Colonic mucosa (tissue), 4 donors: ENCODE measurements at places on chromosomes 11 and 22. TPM values are rescaled to one million over a fixed set of nuclear protein-coding genes. Genes with fewer than 3 reads are reported as not detected.
A peak's percentile ranks its signal among the peaks of the same experiment; 100 is the strongest.

PANX2 gene
- total RNA-seq: not detected

SPECC1L gene
- 45.3 TPM for total RNA-seq

E2F8 gene
- total RNA-seq: 5.5 TPM

OR5B21 gene
- total RNA-seq: not detected

FAM180B gene
- total RNA-seq: not detected

DCHS1 gene
- total RNA-seq: 4.7 TPM

FADS2 gene
- total RNA-seq: 13.9 TPM

SPINDOC gene
- 11.8 TPM for total RNA-seq

CLCF1 gene
- 4.0 TPM for total RNA-seq

CEND1 gene
- total RNA-seq: 0.40 TPM

OVCH2 gene
- not detected for total RNA-seq

MS4A12 gene
- total RNA-seq: 445 TPM

TMEM191B gene
- 3.3 TPM for total RNA-seq

- peak; percentile 77 for DNase-seq
- peak overlapping the region; percentile 99 for H3K27ac ChIP-seq
- peaks cover 14% of the 10 kb centered on the region for H3K4me1 ChIP-seq
Observed at GRCh38 chr11:64316672-64317324, 561 bp downstream of the TRMT112 start.

DNA sequence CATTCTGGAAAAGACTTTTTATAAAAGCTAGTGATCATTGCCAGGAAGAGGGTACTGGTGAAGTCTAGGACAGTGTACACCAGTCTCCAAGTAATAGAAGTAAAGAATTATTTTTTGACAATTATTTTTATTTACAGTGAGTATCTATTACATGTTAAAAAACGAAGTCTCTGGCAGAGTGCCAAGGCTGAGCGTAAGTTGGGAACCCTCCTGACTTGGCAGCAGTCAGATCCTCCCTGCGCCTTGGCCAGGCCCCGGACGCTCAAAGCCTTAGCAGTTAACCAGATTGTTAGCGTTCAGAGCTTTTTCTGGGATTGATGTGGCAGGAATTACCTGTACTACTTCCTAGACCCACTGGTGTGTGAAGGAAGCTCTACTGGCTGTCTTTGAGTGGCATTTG, 38.1 kb upstream of the CTTN start:
- H3K4me1 ChIP-seq: no peaks in the 10 kb centered on the region
- H3K36me3 ChIP-seq: peaks cover 31% of the 10 kb centered on the region
- H3K4me3 ChIP-seq: no peak overlapping the region
- no peak for DNase-seq

DNA sequence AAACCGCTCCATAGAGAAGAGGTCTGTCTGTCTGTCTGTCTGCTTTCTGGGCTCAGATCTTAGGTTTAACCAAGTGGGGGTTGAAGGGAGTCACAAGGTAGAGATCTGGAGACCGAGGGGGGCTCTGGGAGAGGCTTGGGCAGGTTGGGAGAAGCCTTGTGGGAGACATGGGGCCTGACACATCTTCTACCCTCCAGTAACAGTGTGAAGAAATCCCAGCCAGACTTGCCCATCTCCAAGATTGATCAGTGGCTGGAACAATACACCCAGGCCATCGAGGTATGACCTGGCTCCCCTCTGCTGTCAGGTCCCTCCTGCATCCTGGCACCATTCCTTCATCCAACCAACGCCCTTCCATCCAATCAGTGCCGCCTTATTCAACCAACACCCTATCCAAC, 7.4 kb downstream of the PRR33 start:
- H3K4me1 ChIP-seq: no peaks in the 10 kb centered on the region
- DNase-seq: no peak
- no peaks in the 10 kb centered on the region for H3K36me3 ChIP-seq
- H3K27ac ChIP-seq: no peak overlapping the region
- H3K27me3 ChIP-seq: no peaks in the 10 kb centered on the region
- no peak overlapping the region for H3K4me3 ChIP-seq

DNA sequence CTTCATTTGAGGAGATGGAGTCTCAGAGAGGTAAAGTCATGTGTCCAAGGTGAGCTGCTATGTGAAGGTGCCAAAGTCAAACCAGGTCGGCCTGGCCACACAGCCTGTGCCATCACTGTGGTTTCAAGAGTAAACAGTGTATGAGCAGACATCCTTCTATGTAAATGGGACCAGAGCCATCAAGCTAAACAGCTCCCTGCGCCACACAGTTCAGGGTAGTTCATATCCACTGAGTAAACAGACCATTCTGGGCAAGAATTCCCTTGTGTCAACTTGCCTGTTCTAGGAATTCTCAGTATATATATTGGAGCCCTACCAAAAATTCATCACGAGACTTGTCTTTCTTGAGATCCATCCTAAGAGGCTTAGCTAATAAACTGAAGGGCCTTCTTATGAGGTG, 77.5 kb downstream of the AMOTL1 start:
- H3K36me3 ChIP-seq: no peaks in the 10 kb centered on the region
- no peak for DNase-seq
- H3K4me3 ChIP-seq: no peak overlapping the region
- H3K27ac ChIP-seq: no peak overlapping the region
- no peaks in the 10 kb centered on the region for H3K27me3 ChIP-seq

DNA sequence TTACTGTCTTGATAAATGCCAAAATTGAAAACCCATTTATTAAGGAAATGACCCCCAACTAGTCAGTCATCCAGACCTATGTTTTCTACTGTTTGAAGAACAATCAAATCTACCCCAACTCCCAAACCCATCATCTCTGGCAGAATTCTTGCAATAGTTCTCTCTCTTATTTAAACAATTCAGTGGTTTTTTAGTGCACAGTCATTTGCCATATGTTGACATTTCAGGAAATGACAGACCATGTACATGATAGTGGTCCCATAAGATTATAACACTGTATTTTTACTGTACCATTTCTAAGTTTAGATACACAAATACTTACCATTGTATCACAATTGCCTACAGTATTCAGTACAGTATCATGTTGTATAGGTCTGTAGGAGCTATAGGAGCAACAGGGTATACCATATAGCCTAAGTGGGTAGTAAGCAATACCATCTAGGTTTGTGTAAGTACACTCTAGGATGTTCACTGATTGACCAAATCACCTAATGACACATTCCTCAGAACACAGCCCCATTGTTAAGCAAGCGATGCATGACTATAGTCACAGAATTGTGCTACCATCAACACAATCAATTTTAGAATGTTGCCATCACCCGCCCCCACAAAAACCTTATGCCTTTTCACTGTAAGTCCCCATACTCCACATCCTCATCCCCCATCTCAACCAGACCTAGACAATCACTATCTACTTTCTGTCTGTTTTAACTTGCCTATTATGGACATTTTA, 41.8 kb downstream of the MMP20 start:
- no peaks in the 10 kb centered on the region for H3K27me3 ChIP-seq
- no peaks in the 10 kb centered on the region for H3K4me1 ChIP-seq
- H3K4me3 ChIP-seq: no peak overlapping the region
- no peak for DNase-seq
- H3K27ac ChIP-seq: no peak overlapping the region
- H3K36me3 ChIP-seq: no peaks in the 10 kb centered on the region

GRCh38 chr11:64379817-64380709, 21.1 kb downstream of the RPS6KA4 start:
- no peak overlapping the region for H3K4me3 ChIP-seq
- DNase-seq: no peak
- no peaks in the 10 kb centered on the region for H3K4me1 ChIP-seq
- no peaks in the 10 kb centered on the region for H3K36me3 ChIP-seq

DNA sequence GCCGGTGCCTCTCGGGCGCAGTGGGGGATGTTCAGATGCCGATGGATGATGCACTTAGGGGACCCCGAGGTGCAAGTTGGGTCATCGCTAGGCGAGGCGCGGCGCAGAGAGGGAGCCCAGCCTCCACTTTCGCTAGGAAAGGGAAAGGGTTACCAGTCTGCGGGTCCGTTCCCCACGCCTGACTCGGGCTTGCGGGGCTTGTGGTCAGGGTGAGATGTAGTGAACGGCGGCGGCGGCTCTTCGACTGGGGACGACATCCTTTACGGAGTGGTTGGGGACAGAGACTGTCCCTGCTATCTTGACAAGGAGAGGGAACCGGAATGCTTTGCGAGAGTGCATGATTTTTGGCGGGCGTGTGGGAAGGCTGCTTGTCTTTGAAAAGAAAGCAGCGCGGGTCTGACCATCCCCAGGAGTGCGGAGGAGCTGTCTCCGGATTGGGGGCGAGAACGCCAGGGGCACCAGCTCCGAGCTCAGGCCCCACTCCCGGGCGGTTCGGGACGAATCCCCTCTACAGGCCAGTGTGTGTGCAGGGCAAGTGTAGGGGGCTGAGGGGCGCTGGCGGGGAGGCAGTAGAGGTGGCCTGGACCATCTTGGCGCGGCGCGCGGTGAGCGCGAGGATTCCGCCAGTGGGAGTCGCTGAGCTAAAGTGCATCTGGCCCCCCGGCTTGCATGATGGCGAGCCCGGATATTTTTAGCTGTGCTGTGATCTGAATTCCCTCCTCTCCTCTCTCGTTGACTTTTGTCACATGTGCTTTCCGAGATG, 1.1 kb downstream of the FAT3 start:
- DNase-seq: peak; percentile 17
- no peak overlapping the region for H3K4me3 ChIP-seq
- peaks cover 5% of the 10 kb centered on the region for H3K4me1 ChIP-seq
- H3K27me3 ChIP-seq: peaks cover 48% of the 10 kb centered on the region

GRCh38 chr22:22098457-22099193, 116.0 kb upstream of the TOP3B start:
- H3K36me3 ChIP-seq: no peaks in the 10 kb centered on the region
- DNase-seq: no peak
- H3K27ac ChIP-seq: no peak overlapping the region
- no peaks in the 10 kb centered on the region for H3K27me3 ChIP-seq
- H3K4me3 ChIP-seq: no peak overlapping the region

DNA sequence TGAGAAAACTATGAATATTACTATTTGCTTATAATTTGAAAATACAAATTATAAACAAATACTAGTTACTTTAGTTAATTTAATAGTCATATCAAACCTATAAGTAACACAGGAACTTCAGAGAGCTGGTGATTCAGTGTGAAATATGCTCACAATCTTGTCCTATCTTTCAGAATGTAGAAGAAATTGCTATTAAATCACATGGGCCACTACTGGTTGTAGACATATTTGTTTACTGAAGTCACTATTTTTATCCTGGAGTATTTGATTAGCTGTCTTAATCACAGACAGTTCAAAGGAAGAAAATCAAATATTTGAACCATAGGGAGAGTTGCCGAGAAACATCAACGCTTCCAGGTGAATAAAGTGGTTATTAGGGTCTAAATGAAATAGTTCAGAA, 187.6 kb upstream of the ANO3 start:
- H3K36me3 ChIP-seq: no peaks in the 10 kb centered on the region
- no peak for DNase-seq
- H3K4me3 ChIP-seq: no peak overlapping the region
- H3K27me3 ChIP-seq: no peaks in the 10 kb centered on the region
- H3K4me1 ChIP-seq: no peaks in the 10 kb centered on the region
- no peak overlapping the region for H3K27ac ChIP-seq

- H3K36me3 ChIP-seq: no peaks in the 10 kb centered on the region
- no peaks in the 10 kb centered on the region for H3K27me3 ChIP-seq
- no peaks in the 10 kb centered on the region for H3K4me1 ChIP-seq
- no peak overlapping the region for H3K27ac ChIP-seq
Observed at GRCh38 chr22:19648419-19648929, 65.8 kb upstream of the SEPTIN5 start.

- no peak overlapping the region for H3K4me3 ChIP-seq
- peaks cover 10% of the 10 kb centered on the region for H3K4me1 ChIP-seq
- H3K27me3 ChIP-seq: no peaks in the 10 kb centered on the region
- no peaks in the 10 kb centered on the region for H3K36me3 ChIP-seq
Observed at GRCh38 chr22:25114369-25115362, 85.0 kb upstream of the CRYBB3 start.

DNA sequence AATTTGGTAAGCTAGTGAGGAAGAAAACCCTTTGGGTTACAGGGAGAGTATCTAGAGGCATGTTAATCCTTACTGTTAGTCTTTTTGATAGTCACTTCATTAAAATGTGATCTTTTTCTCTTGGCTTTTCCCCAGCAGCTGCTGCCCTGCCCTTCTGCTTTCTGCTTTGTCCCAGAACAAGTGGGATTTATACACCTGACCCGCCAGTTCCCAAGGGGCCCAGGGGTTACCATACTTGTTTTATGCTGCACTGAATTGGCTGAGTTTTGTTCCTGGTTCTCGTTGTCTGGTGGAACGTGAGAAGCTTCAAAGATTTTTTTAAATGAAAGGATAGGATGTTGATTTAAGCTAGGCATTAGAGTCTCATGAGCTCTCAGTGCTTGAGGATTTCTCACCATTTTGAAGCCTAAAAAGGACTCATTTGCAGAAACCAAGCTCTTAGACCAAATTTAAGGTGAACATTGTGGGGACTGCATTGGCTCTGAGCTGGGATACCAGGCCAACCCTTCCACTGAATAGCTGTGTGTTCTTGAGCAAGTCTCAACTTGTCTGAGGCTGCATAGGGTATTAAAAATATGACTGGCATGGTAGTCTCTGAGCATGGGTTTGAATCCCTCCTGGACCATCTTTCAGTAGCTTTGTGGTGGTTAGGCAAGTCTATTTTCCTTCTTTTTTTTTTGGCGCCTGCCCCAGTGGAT, 6.6 kb downstream of the LIMK2 start:
- DNase-seq: peak; percentile 36
- H3K27me3 ChIP-seq: no peaks in the 10 kb centered on the region
- peaks cover 22% of the 10 kb centered on the region for H3K4me1 ChIP-seq
- H3K27ac ChIP-seq: peak overlapping the region; percentile 82
- no peak overlapping the region for H3K4me3 ChIP-seq

- no peaks in the 10 kb centered on the region for H3K27me3 ChIP-seq
- H3K4me1 ChIP-seq: no peaks in the 10 kb centered on the region
- no peak overlapping the region for H3K4me3 ChIP-seq
- no peak for DNase-seq
- no peak overlapping the region for H3K27ac ChIP-seq
Observed at GRCh38 chr11:23263466-23263865, 403.2 kb upstream of the CCDC179 start.

- H3K36me3 ChIP-seq: no peaks in the 10 kb centered on the region
- no peak overlapping the region for H3K4me3 ChIP-seq
- no peaks in the 10 kb centered on the region for H3K27me3 ChIP-seq
- DNase-seq: no peak
- H3K27ac ChIP-seq: peak overlapping the region; percentile 49
Observed at GRCh38 chr11:36363361-36364268, 67.5 kb downstream of the PRR5L start.

- no peak overlapping the region for H3K4me3 ChIP-seq
- DNase-seq: no peak
- no peaks in the 10 kb centered on the region for H3K27me3 ChIP-seq
- H3K4me1 ChIP-seq: no peaks in the 10 kb centered on the region
- no peak overlapping the region for H3K27ac ChIP-seq
- H3K36me3 ChIP-seq: no peaks in the 10 kb centered on the region
Observed at GRCh38 chr22:19082793-19083192, 39.4 kb downstream of the DGCR2 start.
